ENCODE measurements at places on chromosomes 1 and 21. TPM values are rescaled to one million over a fixed set of nuclear protein-coding genes. Genes with fewer than 3 reads are reported as not detected.

- peak; percentile 65 for DNase-seq
Measured at GRCh38 chr1:84973498-84974334, 23.2 kb downstream of the MCOLN2 start.

GRCh38 chr1:212753749-212754148 is 37.8 kb downstream of the NSL1 start:
- DNase-seq: no peak

- no peak for DNase-seq
Measured at GRCh38 chr1:103024051-103024450, 84.3 kb downstream of the COL11A1 start.

GRCh38 chr21:16402752-16403151 is 673.0 kb downstream of the USP25 start:
- DNase-seq: no peak

HNRNPCL4 gene
- total RNA-seq: not detected

RNF186 gene
- total RNA-seq: not detected

BTBD8 gene
- 1.0 TPM for total RNA-seq

Data from activated CD4-positive, alpha-beta T cell treated with anti-CD3 and anti-CD28 coated beads, Interleukin-2, amount 10 ng/mL, durations not matched to agents 24 days and 14 days (primary cell).